CD4-positive, alpha-beta T cell treated with Interleukin-6 at 100 ng/mL for 8 hours (primary cell): ENCODE measurements at places on chromosomes 2 and 18.

DNA sequence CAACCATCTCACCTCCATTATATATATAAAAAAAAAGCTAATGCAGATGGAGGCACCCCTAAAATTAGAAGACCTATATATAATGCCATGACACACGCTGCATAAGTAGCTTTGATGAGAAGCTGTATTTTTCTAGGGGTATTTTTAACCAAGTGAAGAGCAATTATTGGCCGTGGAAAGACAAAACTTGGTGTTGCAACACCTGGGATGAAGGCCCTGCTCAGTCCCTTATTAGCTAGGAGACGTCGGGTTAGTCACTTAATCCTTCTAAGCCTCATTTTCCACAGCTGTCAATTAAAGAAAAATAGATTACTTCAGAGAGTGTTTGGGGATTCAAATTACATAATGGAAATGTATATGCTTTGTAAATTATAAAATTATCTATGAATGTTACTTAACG, 63.0 kb downstream of the WDR75 start:
- no peak for DNase-seq

DNA sequence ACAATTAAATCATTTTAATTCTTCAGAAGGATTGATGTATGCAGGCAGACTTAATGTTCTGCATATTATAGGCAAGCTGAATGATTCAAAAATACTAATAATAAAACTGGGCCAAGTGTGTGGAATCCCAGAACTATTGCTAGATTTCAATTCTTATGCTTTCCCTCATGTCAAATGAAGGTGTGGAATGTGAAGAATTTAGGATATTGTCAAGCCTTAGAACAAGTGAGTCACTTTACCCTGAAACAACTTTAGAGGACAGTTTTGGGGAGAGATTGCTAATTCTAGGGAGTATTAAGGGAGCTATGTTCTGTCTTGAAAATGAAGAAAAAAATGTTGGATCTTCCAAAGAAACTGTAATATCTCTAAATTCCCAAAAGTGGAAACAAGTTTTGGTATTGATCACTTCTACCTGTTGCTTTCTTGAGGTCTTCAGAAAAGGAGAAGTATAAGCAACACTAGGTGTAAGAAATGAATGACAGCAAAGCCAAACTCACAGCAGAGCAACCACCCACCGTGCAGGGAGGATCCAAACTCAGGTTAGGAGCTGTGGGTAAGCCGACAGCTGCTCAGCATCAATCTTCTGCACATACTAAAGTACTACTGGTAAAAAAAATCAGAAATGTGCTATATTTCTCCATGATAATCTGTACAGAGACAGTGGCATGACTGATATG, 818.1 kb downstream of the SLC4A3 start:
- DNase-seq: no peak

GRCh38 chr2:68319398-68320117, at the start of gene CNRIP1:
CNRIP1 (minus strand) TSS chr2:68319949; CDS start chr2:68319400, 549 bp downstream.
- no peak for DNase-seq

DNA sequence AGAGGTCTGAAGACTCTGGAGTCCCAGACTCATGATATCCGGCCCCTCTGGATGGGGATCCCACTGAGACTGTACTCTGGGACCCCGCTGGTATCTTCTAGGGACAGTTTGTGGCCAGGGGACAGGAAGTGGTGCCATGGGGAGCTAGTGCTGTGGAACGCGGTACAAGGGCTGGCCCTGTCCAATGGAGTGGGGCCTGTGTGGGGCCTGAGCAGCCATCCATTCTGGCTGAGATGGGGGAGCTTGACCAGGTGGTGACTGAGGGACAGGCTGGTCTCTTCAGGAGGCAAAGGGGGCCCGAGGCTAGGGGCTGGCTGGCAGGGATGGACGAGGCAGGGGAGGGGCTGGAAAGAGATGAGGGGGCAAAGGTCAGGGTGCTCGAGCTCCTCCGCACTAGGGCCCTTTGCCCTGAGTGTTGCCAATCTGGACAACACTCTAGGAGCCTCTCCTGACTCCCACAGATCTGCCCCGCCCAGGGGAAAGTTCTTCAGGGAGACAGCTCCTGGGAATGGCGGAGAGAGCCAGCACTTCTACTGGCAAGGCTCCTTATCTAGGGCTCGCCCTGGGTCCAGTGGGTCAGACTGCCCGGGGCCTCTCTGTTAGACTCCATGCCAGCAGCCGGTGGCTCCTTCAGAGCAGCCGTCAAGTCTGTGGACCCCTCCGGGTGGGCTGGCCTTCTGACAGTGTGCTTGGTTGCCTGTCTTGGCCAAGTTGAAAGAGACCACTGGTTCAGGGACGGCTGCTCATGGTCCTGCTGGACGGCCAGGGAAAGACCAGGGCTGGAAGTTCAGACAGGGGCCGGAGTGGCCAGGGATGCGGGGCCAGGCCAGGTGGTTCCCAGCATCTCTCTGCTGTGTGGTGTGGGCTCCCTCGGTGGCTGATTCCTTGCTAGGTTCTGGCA, 12.3 kb downstream of the MALL start:
- no peak for DNase-seq

DNA sequence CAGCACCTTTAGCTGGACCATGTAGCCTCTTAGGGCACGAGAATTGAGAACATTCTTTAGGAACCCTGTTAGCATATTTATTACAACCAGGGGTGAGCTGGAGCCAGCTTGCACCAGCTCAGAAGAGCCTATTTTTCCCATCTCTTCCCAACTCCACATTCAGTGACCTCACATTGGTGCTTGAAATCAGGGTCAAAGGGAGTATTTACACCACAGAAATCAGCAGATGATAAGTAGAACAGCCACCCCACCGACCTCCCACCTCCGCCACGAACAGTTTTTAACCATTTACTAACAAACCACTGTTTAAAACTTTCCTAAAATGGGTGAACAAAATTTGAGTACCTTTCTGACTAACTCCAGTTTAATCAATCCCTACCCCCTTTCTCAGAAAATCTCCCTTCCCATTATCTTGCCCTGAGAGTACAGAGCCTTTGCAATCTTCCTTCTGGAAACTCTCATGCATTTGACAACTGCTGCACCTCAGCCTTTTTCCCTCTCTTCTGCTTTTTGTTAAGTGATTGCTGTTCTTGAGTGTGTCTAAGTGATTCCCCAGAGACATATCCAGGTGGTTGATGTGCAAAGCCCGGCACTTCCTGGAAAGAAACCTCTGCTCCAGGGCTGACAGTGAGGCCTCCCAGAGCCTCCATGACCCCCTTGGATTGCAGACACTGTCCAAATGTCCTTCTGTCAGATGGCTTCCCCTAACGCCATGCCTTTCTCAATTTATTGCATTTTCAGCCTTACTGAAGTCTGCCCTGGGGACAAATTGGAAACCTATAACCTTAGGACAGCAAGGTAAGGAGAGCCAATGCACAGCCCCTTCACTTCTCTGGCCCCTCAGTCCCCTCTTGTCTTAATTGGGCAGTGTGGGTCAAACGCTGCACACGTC, 389.5 kb upstream of the TNP1 start:
- no peak for DNase-seq

DNA sequence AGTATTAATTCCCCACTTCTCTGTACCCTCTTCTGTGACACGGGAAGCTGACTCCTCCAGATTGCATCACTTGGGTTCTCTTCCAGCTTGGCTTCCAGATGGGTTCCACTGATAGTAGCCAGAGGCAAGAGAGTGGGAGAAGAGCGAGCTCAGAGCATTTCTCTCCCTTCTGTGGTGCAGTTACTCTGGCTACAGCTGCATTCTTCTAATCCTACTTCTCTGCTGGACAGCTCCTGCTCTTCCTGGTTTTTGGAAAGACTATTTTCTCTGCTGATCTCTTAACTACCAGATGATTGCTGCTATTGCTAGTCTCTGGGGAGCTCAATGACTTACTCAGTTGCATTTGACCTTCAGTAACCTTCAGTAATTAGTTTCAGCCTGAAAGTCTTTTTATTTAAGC, 187.5 kb upstream of the MAP2 start:
- no peak for DNase-seq

GRCh38 chr2:11155381-11156035, at the start of gene SLC66A3:
SLC66A3 (plus strand) TSS chr2:11155467; CDS start chr2:11155547, 80 bp downstream.
- no peak for DNase-seq

DNA sequence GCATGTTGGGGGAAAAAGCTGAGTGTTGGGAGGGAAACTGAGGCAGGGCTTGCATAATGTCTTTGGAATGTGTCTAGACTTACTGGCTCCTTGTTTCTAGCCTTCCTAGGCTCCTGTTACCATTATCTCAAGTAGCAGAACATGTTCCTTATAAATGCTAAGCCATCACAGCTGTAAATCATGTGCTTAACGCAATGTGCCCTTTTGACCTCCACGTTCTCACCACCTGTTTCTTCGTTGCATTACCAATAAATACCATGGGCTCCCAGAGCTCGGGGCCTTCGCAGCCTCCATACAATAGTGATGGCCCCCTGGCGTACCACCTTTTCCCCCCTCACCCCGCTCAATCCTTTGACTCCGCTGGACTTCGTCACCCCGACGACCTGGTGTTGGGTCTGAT, 54.0 kb upstream of the CWC22 start:
- no peak for DNase-seq

DNA sequence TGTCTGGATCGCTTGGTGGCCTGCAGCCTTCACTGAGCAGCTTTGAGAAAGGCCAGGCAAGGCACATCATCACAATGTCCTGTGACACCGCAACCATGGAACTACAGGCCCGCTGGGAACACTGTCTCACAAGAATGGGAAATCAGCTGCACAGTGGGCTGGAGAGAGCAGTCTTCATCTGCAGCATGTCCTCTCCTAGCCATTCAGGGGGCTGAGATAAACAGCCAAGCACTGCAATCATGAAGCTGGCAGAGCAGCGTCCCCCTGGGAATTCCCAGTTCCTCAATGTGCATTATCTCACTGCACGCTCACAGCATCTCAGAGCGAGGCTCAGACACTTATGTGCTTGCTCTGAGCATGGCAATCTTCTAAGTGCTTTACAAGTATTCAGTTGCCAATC, 1.9 kb downstream of the CMPK2 start:
- no peak for DNase-seq

DNA sequence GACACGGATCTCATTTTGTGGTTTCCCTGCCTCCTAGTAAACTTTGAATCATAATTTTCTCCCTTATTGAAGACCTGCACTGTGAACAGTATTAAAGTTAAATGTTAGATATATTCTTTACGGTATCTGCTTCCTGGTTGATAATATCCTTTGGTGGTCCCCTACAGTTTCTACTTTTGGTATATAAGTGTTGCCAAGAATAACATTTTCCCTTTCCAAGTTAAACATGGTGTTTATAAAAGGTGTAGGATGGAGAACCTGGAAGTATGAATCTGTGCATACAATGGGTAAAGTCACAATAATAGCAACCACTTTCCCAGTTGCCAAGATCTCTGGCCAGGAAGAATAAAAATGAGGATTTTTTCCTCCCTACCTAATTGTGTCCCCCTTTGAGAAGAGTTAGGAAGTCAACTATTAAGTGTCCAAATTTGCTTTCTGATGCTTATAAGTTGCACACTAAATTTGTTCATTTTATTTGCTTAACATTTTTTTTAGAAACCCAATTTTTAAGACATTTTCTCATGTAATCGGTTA, 201.0 kb upstream of the STK17B start:
- no peak for DNase-seq

DNA sequence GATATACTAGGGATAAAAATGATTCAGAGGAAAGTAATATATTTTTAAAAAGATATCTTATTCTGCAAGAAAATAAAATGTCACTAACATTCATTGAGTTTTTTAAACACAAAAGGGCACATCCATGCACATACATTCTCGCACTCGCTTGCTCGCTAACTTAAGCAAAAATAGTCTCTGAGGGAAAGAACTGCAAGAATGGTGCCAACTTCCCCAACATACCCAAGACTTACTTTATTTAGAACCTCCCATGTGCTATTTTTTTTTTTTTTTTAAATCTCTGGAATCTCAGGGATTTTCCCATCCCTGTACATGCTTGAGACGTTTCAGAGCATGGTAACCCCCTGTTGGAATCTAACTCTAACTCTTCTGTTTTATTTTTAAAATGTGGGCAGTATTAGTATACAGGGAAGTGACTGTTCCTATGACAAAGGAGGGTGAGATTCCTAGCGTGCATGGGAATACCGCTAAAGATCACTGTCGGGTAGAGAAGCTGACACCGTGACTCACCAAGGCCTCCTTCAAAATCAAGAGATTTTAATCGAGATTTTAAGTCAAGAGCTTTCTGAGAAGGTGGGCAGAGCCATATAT, 187.9 kb upstream of the ZEB2 start:
- no peak for DNase-seq

GRCh38 chr2:70921839-70922234, 13.9 kb upstream of the ATP6V1B1 start:
- no peak for DNase-seq

DNA sequence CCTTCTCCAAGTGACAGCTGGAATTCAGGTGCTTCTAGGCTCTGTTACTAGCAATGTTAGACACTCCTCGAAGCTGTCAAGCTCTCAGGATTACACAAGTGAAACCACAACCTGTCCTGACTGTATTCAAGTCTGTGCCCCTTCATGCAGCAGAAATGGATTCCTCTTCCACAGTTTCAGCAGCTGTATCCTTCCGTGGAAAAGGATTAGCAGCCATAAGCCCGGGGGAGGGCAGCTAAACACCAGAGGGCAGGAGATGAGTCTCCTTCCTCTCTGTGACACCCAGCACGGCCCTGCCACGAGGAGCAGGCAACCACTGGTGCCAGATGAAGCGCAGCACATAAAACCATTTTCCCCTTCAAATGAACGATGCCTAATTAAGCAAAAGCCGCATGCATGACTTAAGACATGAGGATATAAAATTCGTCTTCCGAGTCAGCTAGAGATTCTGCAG, 1.2 kb downstream of the ST3GAL5 start:
- peak; percentile 57 for DNase-seq

GRCh38 chr2:85754313-85755095, 713 bp downstream of the ATOH8 start:
- DNase-seq: no peak

GRCh38 chr2:72289736-72290135, 142.1 kb upstream of the CYP26B1 start:
- no peak for DNase-seq

DNA sequence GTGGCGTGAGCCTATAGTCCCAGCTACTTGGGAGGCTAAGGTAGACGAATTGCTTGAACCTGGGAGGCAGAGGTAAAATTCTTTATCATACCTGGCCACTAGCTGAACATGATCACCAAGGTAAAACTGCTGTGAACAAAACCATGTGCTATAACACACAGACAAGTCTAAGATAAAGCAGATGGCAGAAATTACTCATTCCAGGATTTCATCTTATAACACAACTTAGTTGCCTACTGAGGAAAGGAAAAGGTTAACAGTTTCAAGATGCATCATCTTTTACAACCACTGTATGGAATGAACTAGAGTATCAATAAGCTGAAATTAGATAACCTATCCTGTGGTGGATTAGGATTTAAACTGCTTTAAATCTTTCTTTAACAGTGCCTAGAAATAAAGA, 8.3 kb downstream of the ARL5A start:
- DNase-seq: no peak

DNA sequence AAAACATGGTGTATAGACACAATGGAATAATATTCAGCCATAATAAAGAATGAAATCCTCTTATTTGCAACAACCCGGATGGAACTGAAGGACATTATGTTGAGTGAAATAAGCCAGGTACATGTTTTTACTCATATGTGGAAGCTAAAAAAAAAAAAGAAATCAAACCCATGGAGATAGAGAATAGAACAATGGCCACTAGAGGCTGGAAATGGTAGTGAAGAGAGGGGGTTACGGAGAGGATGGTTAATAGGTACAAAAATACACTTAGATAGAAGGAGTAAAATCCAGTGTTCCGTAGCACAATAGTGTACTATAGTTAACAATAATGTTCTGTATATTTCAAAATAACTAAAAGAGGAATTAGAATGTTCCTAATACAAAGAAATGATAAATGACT, 12.8 kb upstream of the KIAA2012 start:
- DNase-seq: no peak
